NCI-H345 (cell line): ENCODE measurements at places on chromosomes 16 and 17.
A peak's percentile ranks its signal among the peaks of the same experiment; 100 is the strongest.

DNA sequence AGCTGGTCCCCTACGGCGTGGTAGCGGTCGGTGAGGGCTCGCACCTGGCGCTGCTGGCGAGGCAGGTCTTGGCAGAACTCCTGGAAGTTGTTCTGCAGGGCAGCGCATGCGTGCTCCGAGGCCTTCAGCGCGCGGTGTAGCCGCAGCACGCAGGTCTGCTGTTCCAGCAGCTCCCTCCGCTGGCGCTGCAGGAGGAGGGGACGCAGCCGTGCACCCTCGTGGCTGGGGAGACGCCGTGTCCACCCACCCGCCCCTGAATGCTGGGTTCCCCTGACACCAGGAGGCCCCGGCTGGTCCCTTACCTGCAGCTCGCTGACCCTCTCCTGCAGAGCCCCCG lies 12.2 kb downstream of the EVPL start:
- no peak for DNase-seq

DNA sequence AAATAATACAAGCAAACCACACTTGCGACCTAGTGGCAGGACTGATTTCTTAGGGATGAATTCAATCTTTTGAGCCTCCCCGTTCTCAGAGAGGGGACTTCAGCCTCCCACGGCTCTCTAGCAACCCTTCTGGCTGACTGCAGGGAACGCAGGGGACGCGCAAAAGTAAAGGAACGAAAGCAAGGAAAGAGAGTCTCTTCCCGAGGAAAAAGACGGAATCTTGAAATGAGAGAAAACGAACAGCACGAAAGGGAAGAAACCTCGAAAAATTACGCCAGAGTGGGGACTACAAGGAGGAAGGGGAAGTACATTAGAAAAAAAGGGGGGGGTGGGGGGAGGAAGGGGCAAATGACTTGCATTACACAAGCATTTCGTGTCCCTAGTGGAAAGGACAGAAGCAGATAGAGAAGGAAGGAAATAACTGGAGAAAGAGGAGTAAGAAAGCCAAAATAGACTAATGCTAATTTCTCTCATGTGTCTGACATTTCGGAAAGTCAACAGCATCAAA lies 1.2 kb downstream of the GRB2 start:
- DNase-seq, result peak; percentile 65

DNA sequence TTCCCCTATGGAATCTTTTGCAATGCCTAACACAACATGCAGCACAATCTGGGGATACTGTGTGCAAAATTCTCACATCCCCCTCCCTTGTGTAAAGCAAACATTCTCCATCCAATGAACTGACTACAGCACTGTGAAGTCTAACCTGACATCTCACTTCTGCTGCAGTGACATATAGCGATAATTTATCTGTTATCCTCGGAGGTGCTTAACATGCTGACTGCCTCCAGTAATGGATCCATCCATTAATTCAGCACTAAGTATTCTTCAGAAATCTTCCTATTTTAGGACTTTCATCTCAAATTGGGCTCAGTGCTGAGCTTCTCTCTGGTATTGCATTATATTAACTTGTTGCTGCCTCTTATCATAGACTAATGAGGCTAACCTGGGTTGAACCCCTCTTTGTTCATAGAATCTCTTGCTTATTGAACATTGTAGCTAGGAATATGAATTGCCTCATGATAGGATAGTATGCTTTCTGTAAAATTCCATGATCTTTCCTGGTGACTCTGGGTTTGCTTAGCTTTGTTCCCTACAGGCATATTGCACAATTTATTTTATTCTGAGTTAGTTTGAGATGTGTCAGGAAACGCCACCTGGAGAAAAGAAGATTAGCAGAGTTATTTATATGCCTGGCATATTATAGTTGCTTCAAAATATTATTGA lies 187.9 kb downstream of the CNTNAP4 start:
- DNase-seq, result no peak

DNA sequence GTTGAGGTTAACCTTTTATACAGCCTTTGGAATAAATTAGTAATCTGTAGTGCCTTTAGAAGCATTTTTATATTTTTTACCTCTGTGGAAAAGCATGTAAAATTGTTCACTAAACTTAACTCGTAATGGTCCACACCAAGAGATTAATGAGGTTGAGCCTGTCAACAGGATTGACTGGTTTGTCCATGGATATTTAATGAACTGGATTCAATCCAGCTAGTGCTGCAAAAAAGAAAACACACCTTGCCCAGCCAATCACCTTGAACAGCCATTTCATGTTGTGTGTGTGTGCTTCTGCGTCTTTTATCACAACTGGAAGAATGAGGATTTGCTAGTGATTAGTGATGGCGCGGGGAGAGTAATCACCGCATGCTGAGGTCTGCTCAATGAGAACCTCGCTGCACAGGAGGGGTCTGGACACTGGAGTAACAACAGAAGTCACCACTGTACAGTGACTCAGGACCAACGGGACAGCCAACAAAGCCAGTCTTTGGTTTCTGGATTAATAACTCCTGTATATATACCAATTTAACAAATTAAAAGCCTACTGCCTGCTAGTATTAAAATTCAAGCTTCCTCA lies 33.7 kb downstream of the LITAFD start:
- no peak for DNase-seq

DNA sequence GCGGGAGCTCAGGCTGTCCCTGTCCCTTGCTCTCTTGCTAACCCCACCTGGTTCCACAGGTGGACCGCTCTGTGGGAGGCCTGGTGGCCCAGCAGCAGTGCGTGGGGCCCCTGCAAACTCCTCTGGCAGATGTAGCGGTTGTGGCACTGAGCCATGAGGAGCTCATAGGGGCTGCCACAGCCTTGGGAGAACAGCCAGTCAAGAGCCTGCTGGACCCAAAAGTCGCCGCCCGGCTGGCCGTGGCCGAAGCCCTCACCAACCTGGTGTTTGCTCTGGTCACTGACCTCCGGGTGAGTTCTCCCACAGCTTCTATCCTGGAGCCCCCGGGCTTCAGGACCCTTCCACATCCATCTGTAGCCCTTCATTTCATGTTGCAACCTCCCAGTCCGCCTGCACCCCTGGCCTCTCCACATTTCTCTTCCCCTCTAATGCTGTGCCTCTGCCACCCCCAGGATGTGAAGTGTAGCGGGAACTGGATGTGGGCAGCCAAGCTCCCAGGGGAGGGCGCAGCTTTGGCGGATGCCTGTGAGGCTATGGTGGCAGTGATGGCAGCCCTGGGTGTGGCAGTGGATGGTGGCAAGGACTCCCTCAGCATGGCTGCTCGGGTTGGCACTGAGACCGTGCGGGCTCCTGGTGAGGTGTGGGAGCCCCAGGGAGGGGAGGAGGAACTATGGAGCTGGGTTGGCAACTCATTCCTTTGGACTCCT lies 15.9 kb downstream of the PFAS start:
- DNase-seq, result no peak

DNA sequence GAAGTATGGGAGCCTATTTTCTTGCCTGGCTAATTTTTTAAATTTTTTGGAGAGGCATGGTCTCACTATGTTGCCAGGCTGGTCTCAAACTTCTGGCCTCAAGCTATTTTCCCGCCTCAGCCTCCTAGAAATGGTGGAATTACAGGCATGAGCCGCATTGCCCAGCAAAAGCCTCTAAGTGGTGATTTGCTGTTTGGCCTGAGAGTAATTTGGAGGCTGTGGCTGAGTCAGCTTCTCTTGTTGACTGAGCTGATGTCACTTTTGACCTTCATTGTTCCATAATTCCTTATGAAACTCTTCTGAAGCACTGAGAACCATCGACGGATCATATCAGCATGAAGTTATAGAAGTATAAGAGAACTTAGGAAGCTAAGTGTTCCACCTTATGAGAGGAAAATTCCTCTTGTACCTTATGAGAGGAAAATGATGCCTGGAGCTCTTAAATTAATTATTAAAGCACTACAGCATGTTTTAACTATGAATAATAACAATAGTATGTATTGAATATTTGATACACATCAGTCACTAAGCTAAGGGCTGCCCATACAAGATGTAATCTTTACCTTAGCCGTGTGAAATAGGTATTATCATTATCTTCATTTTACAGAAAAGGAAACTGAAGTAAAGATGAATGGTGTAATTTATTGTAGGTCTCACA lies 220.8 kb upstream of the MON1B start:
- DNase-seq, result no peak

- DNase-seq, result no peak
These were observed 430 bp downstream of the C16orf89 start for GRCh38 chr16:5065326-5065725.

DNA sequence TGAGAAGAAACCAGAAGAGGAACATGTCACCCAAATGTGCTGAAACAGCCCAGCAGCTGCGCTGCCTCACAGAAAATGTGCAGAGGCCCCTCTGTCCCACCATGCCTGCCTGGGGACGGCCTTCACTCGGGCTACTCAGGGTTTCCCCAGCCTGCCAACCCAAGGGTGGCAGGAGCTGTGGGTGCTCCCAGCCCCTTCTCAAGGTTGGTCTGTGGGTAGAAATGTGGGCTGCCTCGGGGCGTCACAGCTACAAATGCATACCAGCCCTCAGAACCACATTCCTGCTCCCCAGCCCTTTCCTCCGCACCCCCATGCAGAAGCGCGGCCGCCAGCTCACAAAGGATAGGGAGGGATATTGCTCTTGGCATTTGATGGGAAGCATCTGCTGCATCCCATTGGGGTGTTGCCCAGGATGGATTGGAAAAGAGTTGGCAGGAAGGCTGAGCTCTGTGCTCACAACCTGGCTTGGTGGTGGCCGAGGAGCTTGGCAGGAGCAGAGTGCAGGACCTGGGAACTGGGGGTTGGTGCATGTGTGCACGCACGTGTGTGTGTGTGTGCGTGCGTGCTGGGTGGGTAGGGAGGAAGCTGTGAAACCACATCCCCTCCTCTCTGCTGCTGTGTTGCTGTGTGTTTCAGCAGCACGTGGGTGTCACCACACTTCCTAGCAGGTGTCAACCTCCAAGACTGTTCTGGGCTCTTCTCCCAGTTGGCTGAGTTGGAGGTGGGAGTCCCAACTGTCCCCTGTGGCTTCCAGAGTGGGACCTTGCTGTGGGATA lies 304.4 kb downstream of the SEC14L1 start:
- DNase-seq, result no peak

- DNase-seq, result no peak
These were observed 149.9 kb upstream of the PIRT start for GRCh38 chr17:10987786-10988185.

DNA sequence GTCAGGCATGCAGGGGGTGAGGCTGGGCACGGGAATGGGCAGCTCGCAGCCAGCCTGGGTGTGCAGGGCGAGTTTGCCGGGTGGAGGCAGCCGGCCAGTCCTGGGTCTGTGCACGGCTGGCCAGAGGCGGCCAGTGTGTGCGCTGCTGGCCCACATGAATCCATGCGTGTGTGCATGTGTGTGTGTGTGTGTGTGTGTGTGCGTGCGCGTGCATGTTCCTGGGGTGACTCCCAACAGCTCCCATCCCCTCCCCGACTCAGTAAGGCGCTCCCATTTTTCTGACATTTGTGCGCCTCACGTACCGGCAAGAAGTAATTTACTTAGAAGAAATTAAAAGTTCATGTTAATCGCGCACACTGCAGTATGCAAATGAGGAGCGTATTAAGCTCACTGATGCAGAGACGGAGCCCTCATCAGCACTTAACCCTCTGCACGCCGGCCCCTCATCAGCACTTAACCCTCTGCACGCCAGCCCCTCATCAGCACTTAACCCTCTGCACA lies 55.4 kb upstream of the ACSF3 start:
- DNase-seq, result no peak

- no peak for DNase-seq
These were observed 17.2 kb downstream of the ABCA8 start for GRCh38 chr17:68937890-68938514.

DNA sequence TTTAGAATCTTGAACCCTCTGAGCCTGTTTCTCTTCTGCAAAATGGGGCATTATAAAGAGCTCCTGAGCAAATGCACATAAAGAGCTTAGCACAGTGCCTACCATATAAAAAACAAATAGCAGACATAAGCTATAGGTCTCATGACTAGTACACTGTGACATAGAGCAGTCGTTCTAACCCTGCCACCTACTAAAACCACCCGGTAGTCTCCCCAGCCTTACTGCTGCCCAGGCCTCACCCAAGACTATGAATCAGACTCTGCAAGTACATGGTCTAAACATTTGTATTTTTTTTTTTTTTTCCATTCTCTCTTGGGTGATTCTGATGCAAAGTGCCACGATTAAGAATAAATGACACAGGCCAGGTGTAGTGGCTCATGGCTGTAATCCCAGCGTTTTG lies 33.9 kb downstream of the STX8 start:
- no peak for DNase-seq

DNA sequence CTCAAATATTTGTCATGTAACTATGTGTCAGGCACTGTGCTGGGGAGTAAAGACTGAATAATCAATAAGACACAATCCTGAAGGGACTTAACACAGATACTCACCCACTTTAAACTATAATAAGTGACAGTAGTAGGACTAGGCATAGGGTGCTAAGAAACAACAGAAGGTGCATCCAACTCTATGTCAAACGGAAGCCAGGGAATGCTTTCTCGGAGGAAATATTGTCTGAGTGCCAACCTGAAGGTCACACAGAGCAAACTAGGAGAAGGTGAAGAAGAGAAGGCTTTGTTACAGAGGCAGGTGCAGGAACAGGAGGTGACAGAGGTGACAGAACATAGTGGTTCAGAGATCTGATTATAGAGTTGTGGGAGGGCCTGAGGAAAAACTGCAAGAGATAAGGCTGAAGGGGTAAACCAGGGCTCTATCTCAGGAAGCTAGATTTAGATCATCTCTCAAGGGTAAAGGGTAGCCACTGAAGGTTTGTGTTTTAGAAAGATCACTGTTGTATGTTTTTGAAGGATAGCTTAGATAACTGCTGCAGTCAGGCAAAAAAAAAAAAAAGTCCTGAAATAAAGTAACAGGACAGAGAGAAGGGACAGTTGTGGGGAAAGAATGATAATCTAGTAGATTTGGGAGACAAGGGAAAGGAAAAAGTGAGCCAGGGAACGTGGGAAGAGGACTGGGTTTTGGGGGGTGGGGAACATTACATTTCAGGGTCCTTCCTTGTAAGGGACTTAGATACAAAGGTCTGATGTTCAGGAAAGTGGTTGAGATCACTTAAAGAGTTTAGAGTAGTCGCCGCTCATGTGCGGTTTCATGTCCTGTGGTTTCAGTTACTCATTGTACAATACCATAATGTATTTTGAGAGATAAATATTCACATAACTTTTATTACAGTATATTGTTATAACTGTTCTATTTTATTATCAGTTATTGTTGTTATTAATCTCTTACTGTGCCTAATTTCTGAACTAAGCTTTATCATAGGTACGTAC lies 85.6 kb upstream of the NETO2 start:
- DNase-seq, result no peak

DNA sequence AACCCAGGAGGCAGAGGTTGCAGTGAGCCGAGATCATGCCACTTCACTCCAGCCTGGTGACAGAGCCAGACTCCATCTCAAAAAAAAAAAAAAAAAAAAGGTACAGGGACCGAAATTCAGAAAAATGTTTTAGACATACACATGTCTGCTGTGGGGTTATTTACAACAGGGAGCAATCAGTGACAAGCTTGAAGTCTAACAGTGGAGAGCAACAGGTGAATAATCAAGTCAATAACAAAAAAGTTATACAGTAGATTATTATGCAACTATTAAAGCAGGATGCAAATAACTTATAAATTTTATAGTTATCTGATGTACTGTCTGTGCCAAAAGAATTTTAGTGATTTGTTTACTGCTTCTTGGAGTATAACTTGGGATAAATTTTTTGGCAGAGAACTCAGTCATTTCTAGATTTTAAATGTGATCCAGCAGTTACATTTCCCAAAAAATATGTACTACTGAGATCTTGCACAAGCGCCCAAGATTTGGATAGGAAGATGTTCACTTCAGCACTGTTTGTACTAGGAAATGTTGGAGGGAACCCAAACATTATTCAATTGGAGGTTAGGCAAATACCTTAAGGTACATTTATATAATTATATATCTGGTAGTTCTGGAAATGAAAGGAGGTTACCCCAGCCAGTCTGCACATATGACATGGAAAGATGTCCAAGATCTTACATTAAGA lies 34.1 kb downstream of the EEF2K start:
- DNase-seq, result no peak
